ENCODE measurements at places on chromosomes 2 and 18.

DNA sequence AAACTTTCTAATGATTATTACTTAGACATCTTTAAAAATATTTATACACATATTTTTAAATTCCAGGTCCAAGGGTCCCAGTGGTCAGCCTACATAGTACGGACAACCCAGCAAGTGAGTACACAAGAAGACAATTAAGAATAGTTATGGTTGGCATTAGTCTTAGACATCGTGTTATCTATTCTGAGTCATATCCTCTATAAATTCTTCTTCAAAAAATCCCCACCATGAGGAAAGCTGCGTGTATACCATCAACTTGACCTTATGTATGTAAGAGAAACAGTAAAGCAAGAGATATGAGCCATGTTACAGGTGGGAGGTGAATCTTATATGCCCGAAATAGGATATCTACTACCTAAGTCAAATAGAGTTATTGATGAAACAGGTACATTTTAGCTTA, 1339.8 kb downstream of the DPP10 start:
- no peak for DNase-seq

DNA sequence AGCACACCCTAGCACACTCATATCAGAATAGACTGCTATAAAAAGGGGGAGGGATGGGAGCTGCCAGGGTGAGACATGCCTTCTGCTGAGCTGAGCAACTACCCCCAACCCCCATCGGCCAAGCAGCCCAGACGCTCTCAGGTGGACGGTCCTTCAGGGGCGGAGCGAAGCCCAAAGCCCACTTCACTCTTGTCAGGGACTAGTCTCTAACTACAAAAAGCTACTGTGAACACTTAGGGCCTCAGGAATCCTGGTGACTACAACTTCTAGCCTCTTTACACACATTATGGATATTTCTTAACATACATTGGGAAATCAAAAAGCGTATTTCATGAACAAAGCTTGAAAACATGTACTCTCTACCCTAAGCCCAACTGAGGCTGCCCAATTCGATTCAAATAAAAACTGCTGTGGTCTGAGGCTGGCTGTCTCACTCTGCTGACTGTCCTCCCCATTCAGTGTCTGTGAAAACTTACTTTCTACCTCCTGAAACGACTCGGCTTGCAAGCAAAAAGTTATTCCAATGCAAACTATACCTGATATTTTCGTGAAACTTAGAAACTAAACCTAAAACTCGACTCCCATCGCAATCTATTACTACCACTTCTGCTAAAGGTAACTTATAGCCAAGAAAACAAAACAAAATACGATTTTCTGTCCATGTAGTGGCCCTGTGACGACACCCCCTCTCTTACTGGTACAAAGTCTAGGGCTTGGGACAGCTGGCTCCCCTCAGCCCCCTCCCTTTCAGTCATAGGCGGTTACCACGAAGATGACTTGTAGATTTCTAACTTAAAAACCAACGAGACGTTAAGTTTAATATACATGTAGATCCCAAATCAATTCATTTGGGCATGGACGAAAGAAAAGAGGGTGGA, 1.2 kb downstream of the SERTAD2 start:
- DNase-seq = no peak

- DNase-seq = no peak
These were observed 31.9 kb downstream of the ADI1 start for GRCh38 chr2:3487432-3487831.

- no peak for DNase-seq
These were observed 3.0 kb downstream of the SPATA3 start for GRCh38 chr2:230998882-230999281.

DNA sequence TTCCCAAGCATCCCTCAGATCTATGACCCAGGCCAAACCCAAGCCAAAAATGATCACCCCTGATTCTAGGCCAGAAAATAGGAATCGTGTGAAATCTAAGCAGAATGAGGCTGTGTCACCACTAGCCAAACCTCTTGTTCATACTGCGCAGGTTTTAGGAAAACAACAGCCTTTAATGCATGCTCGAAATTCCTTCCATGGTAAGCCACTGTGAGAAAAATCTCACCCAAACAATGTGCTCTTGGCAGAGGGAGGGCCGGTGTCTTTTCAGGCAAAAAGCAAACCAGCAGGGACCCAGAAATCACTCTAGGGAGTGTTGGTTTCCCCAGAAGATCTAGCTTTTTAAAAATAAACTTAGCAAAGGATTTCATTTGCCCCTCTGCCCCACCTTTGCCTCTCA, 71.2 kb upstream of the FOSL2 start:
- no peak for DNase-seq

- no peak for DNase-seq
These were observed 21.0 kb upstream of the GRB14 start for GRCh38 chr2:164642268-164642667.
